ENCODE measurements at places on chromosomes 7 and 10.
A peak's percentile ranks its signal among the peaks of the same experiment; 100 is the strongest.

- DNase-seq = no peak
These were observed 68.7 kb downstream of the MBL2 start for GRCh38 chr10:52703898-52704297.

DNA sequence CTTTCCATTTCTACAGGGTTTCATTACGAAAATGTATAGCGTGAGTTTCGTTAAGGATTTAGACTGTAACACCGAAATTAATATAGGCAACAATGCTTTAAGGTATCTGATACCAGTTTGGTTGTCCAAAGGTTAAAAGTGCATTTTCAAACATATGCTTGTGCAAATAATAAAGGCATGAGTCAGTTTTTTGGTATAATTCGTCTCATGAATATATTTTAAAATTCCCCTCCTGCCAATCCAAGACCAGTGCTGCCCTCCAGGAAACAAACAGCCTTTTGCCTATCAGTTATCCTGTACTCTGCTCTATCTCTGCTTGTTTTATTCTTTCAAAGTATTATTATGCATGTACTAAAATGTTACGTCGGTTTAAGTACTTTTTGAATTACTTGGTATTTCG is 2.0 kb downstream of the LCOR start:
- DNase-seq = no peak

DNA sequence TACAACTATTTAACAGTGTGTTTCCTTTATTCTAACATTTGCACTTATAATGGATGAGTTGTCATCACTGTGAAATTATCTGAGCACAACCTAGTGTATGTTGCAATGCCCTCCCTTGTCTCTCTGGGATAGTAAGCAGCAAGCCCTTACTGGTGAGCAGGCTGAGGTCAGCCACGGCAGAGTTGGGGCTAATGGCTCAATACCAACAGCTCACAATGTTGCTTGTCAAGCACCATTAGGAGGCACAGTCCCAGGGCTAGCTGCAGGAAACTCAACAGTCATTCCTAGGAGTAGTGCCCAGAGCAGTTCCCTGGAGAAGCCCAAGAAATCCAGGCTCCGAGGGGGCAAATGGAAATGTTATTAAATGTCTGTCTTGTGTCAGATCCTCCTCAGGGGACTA is 858.4 kb downstream of the GRID1 start:
- no peak for DNase-seq

- no peak for DNase-seq
These were observed 663.3 kb upstream of the FOXK1 start for GRCh38 chr7:4018601-4019316.

- DNase-seq = no peak
These were observed 49.6 kb downstream of the SH3PXD2A start for GRCh38 chr10:103805781-103806180.

GRCh38 chr7:65475734-65476319 is 102.2 kb downstream of the ZNF92 start:
- DNase-seq = peak; percentile 77

DNA sequence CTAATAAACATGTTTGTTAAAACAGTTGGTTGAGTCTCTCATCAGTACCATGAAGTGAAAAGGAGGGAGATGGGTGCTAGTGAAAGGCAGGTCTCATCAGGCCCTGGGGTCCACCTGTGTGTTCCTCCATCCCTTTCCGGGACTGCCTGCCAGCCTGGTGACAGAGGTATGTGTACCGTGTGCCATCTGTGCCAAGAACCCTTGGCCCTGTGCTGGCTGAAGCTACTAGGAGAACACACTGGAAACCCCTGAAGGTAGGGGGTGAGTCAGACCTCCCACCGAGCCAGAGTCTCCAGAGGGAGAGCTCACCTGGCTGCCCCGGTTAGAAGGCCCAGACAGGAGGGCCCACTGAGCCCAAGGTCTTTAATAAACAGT is 2.3 kb downstream of the DDIT4 start:
- DNase-seq = no peak

- no peak for DNase-seq
These were observed 73.2 kb upstream of the DGKI start for GRCh38 chr7:137919987-137920386.

Measured in naive B cell (primary cell).